ENCODE measurements at places on chromosomes 5 and 9.

GRCh38 chr9:80448996-80449395, 877.2 kb downstream of the TLE4 start:
- no peak for DNase-seq

DNA sequence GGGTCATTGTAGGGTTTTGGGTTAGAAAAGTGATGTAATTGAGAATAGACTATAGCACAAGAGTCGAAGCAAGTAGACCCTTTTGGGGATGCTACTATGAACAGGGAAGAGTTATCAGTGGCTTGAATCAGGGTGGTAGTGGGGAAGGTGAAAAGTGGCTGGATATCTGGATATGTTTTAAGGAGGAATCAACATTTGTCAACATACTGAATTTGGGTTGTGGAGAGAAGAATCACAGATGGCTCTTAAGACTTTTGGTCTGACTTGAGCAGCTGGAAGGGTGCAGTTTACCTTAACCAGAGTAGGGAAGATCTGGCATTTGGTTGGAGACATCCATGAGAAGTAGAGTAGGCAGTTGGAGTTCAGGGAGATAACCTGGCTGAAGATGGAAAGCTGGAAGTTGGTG, 38.5 kb upstream of the FCHO2 start:
- no peak for DNase-seq

DNA sequence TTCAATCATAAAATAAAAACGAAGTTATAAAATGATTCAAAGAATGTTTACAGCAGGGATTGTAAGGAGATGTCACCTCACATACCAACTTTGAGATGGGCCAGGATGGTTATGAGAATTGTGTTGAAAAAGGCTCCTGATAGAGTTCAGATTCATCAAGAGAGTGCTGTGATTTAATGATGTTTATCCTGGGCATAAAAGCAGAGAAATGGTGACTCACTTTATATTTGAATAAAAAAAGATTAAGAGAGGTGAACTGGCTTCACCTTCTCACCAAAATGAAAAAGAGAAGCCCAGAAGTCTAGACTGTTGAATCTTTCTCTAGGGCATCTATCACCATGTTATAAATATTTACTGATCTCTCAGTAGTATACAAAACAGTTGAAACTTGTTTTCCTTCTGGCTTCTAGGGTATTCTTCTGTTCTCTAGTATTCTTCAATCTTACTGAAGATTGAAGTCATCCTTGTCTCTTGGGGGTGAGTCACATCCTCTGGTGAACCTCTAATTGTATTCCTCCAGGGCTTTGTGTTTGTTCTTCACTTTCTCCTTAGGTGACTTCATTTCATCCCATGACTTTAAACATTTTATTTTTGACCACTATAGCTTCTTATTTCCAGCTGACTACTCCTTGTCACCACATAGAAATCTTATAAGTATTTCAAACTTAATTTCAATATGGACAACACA, 1237.3 kb upstream of the C9orf72 start:
- DNase-seq: no peak

GRCh38 chr9:116623715-116624114, 63.4 kb upstream of the TRIM32 start:
- DNase-seq: no peak

GRCh38 chr5:95102080-95102479, 182.8 kb downstream of the MCTP1 start:
- DNase-seq: no peak

- DNase-seq: no peak
Observed at GRCh38 chr9:104319685-104320084, 184.4 kb upstream of the OR13F1 start.

GRCh38 chr5:98975223-98975622, 46.4 kb upstream of the CHD1 start:
- no peak for DNase-seq

DNA sequence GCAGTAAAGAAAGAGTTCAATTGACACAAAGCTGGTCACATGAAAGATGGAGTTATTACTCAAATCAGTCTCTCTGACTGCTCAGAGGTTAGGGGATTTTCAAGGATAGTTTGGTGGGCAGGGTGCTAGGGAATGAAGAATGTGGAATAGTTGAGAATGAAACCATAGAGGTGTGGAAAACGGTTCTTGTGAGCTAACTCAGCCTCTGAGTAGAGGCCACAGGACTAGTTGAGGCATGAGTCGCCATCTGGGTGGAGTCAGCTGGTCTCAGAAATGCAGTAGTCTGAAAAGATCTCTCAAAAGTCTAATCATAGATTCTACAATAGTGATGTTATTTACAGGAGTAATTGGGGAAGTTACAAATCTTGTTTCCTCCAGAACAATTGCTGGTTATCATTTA, 178.9 kb upstream of the SPEF2 start:
- DNase-seq: no peak

GRCh38 chr9:116149844-116150243, 3.7 kb upstream of the PAPPA start:
- DNase-seq: no peak

DNA sequence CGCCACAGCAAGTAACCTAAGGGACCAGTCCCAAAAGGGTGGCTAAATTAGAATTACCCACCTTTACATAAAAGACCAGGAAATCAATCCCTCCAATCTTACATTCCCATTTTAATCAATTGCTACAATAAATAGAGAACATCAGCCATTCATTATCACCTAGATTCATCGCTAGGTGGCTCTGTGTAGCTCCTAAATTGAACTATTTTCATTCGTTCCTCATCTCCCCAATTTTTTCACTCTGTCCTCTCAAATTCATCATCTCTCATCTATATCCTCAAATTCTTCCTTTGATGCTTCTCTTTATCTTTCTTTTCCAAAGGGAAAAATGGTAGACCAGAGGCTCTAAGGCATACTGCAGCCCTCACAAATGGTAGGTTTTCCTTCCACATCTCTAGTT, 108.2 kb upstream of the TNC start:
- no peak for DNase-seq

- peak; percentile 27 for DNase-seq
Observed at GRCh38 chr9:6759185-6759977, 1.6 kb downstream of the KDM4C start.

- DNase-seq: no peak
Observed at GRCh38 chr9:113143432-113144227, 7.2 kb upstream of the SLC31A2 start.

DNA sequence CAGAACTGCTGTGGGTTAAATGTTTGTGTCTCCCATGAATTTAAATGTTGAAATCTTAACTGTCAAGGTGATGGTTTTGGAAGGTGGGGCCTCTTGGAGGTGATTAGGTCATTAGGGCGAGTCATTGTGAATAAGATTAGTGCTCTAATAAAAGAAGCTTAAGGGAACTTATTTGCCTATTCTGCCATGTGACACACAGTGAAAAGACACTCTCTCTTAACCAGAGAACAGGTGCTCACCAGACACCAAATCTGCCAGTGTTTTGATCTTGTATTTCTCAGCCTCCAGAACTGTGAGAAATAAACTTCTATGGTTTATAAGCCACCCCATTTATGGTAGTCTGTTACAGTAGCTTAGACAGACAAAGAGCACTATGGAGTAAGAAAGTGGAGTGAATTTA, 117.9 kb upstream of the SV2C start:
- no peak for DNase-seq

DNA sequence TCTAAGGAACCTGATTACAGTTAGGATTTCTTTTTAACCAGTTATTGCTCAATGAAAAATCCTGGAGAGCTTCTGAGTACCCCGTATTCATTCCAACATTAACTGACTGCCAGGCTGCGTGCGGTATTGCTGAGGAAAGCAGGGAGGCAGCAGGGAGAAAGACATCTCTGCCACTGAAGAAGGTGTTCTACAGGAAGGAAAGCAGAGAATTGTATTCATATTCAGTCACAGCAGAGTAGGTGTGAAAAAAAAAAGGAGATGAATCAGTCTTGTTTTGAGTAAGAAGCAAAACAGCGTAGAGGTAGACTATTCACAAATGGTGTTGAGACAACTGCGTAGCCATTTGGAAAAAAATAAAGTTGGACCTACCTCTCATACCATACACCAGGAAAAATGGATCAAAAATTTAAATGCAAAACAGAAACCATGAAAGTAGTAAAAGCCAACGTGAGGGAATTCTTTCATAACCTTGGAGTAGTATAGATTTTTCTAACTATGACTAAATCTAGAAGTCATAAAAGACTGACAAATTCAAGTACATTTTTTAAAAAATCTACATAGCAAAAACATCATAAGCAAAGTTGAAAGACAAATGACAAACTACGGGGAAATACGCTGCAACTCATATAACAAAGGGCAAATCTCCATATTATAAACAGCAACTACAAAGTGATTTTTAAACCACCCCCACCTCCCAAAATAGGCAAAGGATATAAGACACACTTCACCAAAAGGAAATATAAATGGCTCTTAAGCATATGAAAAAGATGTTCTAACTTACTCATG, 9.9 kb upstream of the NR4A3 start:
- no peak for DNase-seq

- no peak for DNase-seq
Observed at GRCh38 chr9:128169925-128170324, 9.9 kb downstream of the BBLN start.

DNA sequence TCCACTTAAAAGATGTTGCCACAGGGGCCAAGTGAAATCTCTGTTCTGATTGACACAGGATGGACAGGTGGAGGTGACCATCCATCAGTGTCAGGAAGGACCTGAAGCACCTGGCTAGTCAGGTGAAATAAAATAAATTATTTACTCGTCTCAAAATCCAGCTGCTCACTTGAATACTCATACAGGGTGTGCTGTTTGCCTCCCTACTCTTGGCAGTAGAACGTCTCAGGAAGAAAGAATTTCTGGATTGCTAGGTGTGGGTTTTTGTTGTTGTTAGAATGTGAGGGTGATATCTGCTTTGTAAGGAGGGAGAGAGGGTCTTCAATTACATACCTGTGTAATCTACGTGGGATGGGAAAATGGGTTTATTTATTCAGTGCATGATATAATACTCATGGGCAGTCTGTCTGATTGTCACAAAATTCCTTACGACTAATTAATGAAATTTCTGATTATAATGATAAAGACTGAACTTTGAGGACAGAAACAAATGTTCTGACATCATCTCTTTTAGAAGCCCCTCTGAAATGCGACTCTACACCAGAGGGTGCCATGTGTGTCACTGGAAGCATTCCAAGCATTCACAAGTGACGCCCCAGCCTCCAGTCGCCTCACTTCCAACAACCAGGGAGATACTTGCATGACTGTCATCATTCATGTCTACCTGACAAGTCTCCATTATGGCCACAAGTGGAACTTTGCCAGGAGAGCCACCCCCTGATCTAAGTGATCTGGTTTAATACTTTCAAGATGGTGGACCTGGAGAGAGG, 218.4 kb downstream of the GAPVD1 start:
- no peak for DNase-seq

- no peak for DNase-seq
Observed at GRCh38 chr5:154461531-154461930, 15.7 kb downstream of the SAP30L start.

- DNase-seq: peak; percentile 71
Observed at GRCh38 chr5:179801304-179802206, 5.1 kb downstream of the MGAT4B start.

DNA sequence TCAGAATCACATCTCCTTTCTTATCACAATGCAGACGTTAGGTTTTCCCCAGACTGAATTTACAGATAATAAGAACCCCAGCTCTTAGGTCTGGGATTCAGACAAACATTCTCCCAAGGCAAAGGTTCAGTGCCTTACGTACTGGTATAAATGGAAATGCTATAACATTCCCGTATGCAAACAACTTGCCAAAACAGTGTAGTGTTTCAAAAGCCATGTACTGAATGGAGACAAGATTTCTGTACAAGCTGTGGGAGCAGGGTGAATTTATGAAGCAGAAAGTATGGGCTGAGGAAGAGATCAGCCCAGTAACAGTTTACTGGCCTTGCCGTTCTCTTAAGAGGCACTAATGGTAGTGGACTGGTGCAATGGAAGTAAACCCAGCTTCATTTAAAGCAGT, 225.5 kb upstream of the ZNF462 start:
- peak; percentile 58 for DNase-seq

DNA sequence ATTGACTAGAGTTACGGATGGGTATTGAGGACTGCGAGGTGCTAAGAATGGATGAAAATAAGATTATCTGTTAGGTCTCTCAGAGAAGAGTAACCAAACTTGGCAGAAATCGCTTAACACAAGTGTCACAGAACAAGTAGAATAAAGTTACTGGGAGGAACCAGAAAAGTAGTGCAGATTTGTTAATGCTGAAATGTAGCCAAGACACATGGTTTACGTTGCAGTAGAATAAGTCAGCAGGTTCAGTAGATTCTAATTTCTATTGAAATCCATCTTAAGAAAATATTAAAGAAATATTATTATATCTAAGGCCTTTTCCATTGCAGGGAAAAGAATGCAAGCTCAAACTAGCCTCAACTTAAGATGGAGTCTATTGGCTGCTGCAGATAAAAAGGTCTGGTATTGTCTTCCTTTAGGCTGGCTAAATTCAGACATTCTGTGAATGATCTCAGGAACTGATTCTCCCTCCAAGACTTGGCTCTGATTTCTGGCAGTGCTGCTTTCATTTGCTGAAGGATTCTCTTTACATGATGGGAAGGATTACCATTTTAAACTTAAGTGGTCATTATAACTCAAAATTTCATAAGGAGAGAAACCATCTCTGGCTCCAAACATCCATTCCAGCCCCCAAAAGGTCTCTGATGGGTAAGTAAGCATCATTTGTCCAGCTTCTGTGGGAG, 314.9 kb downstream of the MARCHF11 start:
- no peak for DNase-seq

GRCh38 chr5:96896276-96896675, 20.0 kb downstream of the ERAP2 start:
- DNase-seq: no peak

- DNase-seq: peak; percentile 26
Observed at GRCh38 chr5:139952574-139952973, 90.5 kb downstream of the NRG2 start.

- peak; percentile 46 for DNase-seq
Observed at GRCh38 chr5:110376281-110376951, 350.1 kb downstream of the TMEM232 start.

DNA sequence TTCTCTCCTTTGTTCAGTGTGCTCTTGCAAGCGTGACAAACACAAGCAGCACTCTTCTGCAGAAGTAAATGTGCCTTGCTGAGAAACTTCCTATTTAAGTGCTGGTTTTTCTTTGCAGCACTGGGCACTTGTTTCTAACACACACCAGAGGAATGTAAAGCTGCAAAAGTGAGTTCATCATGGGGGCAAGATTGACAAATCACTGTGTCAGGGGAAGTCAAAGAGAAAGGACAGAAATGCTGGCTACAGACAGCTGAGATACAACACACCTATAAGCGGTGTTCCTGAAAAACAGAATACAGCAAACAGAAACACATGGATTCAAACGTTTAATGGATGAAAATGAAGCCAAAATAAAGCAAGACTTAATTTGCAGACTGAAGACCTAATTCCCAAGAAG, 19.6 kb downstream of the ROR2 start:
- no peak for DNase-seq

DNA sequence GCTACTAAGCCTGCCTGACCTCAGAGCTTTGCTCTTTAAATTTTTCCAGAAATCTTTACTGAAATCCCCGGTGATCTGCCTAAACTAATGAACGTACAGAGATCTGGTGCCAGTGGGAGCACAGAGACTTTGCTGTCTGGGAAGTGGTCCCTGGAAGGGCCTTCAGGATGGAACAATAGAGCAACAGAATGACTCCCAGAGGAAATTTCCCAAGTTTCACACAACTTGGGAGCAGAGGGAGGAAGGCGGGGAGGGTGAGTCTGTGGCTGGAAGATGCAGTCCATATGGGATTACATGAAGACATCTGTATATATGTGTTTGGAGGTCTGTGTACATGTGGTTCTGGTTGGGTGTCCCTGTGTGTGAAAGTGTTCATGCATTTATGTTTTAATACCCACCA, 638.3 kb downstream of the CCDC171 start:
- DNase-seq: no peak
